ENCODE measurements at places on chromosomes 6 and 20.

- no peak for DNase-seq
Measured at GRCh38 chr6:40906759-40907158, 132.3 kb downstream of the UNC5CL start.

DNA sequence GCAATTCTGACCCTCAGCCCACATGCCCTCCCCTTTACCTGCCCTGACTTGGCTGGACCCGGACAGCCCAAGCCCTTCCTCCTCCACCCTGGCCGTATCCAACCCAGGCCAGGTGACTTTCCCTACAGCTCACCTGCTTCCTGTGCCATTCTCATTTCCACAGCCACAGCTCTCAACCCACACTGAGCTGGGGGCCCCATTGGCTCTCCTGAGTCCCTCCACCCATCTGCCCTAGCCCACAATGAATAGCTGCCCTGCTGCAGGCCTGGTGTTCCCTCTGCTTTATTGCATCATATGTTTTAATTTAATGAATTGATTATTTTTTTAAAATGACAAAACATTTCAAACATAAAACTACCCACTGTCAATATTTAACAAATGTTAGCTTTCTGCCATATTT, 118.5 kb upstream of the BACH2 start:
- no peak for DNase-seq

DNA sequence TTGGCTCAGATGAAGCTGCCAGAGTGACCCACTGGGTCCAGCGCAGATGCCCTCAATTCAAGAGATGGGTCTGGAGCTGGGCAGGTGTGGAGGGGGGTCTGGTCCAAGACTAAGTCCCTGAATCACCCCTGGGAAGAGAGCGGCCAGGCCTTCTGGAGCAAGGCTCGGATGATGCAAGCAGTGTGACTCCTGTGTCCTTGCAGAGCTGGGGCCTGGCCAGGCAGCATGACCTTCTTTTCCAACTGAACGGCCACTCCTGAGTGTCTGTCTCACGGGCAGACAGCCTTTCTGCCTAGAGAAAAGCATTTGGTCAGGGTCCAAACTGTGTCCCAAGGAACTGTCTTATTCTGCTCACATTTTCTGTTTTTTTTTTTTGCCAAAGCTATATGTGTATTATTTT, 42.6 kb upstream of the FNDC1 start:
- DNase-seq: no peak

DNA sequence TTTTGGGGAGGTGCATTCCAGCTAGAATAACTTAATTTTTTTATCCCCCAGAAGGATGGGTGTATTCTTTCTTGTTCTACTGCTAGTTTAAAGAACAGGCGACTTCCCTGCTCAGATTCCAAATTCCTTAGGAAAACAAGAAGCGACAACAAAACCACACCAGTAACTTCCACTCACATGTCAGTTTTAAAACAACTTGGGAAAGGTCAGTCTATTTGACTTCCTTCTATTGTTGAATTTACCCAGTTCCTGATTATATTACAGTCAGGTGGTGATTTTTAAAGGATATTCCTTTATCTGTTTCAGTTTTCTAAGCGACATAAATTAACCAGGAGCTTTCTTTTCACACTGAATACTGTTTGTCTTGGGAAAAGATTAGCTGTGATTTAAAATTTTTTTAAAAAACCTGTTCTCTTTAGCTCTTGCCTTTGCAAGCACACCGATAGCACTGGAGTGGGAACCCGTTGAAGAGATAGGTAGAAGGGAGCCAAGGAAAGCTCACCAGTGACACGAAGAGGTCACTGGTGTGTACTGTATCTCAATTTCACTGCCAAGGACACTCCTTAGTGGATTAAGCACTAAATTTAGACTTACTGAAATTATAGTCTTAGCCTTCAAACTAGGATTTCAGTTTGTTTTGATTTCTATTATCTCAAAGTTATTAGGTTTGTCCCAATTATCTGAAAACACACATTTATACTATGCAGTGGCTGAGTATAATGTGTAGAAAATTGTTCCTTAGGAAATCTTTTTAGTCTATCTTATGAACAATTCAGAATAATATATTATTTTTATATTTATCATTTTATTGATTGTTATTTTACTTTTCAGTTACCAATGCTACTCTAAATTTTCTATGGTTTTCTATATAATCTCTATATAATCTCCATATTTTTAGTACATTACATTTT, 22.3 kb downstream of the MARCKS start:
- peak; percentile 29 for DNase-seq

- no peak for DNase-seq
Measured at GRCh38 chr20:43825051-43825402, 89.6 kb upstream of the TOX2 start.

- no peak for DNase-seq
Measured at GRCh38 chr20:32534661-32535240, 50.4 kb downstream of the NOL4L start.

DNA sequence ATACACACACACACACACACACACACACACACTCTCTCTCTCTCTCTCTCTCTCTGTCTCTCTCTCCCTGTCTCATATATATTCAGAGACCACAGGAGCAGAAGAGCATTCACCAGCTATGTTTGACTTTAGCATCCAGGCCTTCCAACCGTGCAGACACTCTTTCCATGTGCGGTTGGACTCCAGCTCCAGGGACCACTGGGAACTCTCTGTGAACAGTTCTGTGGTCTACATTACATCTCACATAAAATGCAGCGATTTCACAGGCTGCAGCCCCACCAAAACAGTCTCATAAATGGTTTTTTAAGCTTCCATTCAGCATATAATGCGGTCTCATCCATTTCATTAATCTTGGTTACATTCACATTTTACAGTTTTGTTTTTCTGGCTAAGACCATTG, 508.4 kb upstream of the SULF2 start:
- DNase-seq: no peak

DNA sequence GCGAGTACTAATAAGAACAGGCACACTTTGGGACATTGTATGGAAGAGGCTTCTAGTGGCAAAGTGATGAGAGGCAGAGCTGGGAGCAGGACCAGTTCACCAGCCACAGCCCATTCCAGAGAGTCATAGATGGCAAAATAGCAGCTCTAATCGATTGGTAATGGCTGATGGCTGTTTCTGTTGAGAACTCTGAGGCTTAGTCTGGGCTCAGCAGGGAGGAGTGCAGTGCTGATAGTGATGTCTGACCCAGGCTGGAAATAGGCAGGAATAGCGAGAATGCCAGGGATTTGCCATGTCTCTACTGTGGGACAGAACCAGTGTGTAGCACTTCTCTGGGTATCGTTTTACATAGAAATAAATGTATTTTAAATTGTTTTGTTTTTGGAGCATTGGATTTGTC, 620.0 kb upstream of the FLRT3 start:
- DNase-seq: no peak

GRCh38 chr6:134908906-134909516, 40.9 kb downstream of the ALDH8A1 start:
- DNase-seq: no peak

GRCh38 chr20:61544910-61545889, 293.1 kb downstream of the CDH4 start:
- no peak for DNase-seq

- DNase-seq: peak; percentile 19
Measured at GRCh38 chr6:97282238-97282725, 734 bp downstream of the MMS22L start.

- no peak for DNase-seq
Measured at GRCh38 chr20:3820901-3821727, 767 bp downstream of the AP5S1 start.

GRCh38 chr6:148037496-148037895, 305.1 kb upstream of the SASH1 start:
- no peak for DNase-seq

GRCh38 chr20:50048420-50049166, 64.4 kb downstream of the UBE2V1 start:
- DNase-seq: no peak

- no peak for DNase-seq
Measured at GRCh38 chr20:49381558-49382493, 100.6 kb downstream of the KCNB1 start.

DNA sequence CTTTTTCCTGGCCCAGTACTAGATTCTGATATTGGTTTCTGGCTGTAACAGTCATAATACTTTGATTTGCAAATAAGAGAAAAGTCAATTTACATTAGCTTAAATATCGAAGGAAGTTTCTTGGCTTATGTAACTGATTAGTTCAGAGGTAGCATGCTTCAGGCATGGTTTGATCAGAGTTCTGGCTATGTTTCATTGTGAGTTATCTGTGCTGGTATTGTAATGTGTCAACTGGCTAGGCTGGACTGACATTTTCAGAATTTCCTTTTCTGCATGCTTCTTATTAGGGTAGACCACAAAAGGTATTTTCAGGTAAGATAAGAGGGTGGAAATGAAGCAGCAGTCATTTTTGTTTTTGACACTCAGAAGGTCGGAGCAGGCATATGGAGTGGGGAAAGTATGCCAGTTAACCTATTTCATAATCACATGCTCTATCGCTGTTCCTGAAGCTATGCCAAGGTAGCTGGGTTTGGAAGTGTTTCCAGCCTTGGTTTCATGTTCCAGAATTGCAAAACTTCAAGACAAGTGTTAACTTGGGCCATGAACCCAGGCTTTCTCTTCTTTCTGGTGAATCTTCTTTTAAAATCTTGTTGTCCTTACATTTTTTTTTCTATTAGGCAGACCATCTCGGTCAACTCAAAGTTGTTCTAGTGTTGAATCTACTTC, 244.9 kb downstream of the DHX35 start:
- no peak for DNase-seq

DNA sequence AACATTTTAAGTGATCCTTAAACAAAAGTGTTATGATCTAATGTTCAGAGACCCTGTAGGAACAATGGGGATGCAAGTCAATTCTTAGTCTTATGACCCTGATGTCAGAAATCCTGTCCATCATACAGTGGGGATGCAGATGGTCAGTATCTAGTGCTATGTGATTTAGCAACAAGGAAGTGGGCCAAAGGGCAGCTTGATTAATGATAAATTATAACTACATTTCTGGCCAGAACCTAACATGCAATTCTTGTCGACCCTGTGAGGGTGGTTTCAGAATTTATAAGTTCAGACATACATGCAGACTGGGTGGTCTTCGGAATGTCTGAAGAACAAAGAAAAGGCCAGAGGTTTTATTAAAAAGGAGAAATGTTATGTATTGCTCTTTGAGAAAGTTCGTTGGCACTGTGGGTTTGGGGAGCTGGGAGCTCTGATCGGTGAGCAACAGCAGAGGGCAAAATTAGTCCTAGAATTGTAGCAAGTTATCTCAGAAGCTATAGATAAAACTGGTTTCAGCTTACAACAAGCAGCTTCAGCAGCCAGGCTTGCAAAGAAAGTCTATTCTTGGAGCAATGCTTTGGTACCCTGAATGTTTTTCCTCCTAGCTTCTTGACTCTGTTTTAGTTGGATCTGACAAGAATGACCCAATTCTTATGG, 50.8 kb downstream of the RPF2 start:
- DNase-seq: no peak

DNA sequence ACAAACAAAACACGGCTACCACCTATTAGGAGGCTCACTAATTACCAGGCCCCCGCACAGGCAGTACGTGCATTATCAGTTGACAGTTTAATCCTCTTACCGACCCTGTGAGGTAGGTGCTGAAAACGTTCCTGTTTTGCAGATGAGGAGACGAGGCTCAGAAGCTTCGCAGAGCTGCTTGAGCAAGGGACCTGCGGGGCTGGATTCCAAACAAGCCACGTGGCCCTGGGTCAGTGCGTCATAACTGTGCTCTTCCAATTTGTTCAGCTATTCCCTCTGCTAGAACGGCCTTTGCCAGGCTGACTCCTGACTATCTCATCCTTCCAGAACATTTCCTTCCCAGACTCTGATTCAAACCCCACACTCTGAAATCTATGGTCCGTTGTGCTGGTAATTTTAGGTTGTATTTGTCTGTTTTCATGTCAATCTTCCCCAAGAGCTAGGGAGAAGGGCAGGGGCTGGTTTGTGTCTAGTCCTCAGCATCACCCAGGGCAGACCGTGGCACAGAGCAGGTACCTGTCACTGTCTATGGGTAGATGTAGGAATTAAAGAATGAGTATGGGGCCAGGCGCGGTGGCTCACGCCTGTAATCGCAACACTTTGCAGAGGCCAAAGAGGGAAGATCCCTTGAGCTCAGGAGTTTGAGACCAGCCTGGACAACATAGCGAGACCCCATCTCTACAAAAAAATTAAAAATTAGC, 28.8 kb upstream of the TLDC2 start:
- no peak for DNase-seq

GRCh38 chr6:105174512-105174911, 5.3 kb downstream of the POPDC3 start:
- DNase-seq: no peak

DNA sequence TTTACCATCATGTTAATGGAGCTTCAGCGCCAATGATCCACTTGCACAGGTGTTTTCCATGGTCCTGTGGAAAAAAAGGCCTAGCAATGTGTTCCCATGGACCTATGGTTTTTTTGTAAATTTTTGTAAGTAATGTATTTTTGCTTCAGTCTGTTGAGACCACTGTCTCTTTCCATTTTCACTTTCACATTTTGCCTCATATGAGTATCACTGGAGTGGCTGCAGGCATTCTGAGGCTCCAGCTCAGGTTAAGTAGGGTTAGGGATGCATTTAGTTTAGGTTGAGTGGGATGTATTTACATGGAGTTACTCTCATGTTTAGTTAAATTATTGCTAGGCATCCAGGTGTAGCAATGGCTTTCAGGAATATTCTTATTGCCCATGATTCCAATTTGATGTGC, 19.2 kb upstream of the LMBRD1 start:
- DNase-seq: no peak

DNA sequence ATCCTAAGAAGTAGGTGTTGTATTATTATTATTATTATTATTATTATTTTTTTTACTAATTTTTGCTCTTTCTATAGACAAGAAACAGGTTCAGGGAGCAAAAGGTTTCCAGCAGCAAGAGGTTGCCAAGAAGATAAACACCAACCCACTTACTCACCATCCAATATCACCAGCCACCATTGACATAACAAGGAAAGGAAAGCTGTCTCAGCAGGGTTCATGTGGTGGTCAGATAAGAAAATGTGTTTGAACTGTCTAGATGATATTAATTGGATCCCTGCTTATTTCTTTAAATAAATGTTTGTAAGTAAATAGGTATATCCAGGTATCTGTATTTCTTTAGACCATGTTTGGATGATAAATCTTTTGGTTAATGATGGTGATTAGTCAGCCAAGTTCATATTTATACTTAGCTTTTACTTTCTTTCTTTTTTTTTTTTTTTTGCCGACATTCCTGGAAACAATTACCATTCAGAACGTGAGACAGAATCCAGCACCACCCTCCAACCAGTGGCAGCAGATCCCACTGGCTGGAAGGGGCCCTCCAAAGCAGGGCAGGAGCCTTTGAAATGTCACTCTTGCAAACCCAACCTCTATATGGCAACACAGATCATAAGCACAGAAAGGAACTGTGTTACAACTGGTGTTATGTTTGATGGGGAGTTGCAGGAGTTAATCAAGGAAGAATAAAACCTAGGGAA, 139.2 kb upstream of the ECI2 start:
- no peak for DNase-seq

GRCh38 chr6:108638993-108639392, 78.3 kb downstream of the FOXO3 start:
- no peak for DNase-seq
